ENCODE measurements at places on chromosomes 6 and 20.

GRCh38 chr6:37804586-37804985, 14.9 kb upstream of the ZFAND3 start:
- DNase-seq = no peak

GRCh38 chr20:24823989-24824693, 124.9 kb upstream of the CST7 start:
- no peak for DNase-seq

DNA sequence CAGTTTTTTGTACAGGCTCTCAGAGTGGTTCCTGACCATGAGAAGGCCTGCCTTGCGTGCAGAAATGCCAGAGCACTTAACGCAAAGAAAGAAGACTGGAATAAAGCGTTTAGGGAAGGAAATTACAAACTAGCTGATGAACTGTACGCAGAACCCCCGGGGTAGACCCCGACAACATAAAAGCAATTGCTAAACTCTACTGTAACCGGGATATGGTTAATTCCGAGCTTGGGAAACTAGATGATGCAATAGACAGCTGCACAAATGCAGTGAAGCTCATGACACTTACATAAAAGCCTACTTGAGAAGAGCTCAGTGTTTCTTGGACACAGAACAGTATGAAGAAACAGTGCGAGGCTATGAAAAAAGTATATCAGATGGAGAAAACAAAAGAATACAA, 35.7 kb downstream of the CITED2 start:
- no peak for DNase-seq

DNA sequence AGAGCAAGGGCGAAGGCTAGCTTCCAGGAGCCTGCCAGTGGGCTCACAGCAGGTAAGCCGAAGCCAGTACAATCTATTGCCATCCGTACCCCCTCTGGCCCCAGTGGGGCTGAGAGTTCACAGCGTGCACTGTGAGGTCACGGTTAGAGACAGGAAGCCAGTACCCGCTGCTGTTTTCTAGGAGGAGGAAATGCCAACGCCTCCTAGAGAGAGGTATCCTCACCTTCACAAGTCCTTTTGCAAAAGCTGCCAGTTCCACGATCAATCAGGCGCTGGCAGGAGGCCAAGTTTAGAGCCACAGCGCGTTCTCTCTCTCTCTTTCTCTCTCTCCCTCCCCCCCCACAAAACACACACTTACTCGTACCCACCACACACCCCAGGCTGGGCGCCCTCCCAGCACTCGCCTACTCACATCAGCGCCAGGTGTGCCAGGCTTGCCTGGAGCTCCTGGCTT, 22.5 kb downstream of the COL9A1 start:
- DNase-seq = no peak

- no peak for DNase-seq
Measured at GRCh38 chr6:8664700-8665099, 229.4 kb upstream of the SLC35B3 start.

DNA sequence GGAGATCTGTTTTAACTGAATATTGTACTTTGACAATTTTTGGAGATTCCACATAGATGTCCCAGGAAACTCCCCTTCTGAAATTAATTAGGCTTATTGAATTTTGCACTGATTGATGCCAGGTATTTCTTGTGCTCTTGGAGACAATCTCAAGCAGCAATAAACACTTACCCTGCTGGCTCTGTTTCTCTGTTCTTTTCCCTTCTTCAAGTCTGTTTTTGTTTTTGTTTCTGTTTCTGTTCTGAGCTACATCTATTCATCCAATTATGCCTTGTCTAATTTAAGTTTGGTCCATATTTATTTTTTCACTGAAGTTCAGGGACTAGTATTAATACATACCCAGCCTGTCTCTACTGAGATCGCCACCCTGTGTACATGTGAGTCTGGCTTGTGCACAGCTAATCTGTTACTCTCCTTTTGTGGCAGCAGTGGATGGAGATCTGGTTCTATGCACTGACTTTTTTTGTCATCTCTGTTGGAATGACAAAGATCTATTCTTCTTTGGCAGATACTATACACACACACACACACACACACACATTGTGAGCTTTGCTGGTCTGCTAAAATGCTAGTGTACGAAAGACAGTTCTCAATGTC, 51.9 kb downstream of the IL22RA2 start:
- DNase-seq = no peak

DNA sequence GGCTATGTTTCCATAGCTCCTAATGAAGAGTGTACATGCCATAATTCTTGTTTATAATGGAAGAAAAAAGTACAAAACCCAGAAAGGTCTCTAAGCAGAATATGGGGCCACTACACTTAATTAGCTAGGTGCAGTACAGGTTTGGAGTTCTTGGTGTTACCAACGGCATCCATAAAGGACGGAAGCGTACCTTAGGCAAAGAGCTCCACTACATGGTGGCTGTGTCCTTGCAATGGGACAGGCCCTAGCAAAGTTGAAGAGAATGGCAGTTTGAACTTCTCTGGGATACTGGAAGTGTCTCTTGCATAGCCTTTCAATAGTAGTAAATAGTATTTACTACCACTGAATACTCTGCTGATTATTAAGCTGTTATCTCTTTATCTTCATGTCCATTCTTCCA, 371.7 kb upstream of the MMS22L start:
- DNase-seq = no peak

DNA sequence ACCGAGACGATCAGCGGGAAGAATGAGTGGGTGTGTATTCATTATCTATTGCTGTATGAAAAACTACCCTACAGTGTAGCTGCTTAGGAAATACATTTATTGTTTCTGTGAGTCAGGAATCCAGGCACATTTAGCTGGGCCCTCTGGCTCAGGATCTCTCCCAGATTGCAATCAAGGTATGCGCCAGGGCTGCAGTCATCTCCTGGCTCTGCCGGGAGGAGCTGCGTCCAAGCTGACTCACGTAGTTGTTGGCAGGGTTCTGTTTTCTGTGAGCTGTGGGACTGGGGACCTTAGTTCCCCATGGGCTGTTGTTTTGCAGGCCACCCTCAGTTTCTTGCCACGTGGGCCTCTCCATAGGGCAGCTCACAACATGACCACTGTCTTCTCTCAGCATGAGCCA, 68.2 kb upstream of the FUCA2 start:
- no peak for DNase-seq

DNA sequence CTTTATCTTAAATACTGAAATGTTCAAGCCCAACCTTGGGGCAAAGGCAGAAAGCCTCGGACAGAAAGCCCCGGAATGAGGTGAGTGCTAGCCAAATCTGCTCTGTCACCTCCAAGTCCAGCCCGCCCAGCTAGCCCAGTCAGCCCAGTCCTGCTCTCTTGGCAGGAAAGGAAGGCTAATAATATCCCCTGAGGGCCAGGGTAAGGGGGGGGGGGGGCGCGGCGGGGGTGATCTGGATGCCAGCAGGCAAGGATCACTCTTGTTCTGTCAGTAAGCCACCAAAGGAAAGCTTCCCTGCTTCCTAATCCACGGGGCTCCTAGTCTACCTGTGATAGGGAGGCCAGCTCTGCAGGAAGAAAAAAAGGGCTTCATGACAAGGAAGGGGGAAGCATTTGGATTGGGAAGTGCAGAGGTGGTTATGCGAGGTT, 1.1 kb downstream of the NDRG3 start:
- DNase-seq = no peak

DNA sequence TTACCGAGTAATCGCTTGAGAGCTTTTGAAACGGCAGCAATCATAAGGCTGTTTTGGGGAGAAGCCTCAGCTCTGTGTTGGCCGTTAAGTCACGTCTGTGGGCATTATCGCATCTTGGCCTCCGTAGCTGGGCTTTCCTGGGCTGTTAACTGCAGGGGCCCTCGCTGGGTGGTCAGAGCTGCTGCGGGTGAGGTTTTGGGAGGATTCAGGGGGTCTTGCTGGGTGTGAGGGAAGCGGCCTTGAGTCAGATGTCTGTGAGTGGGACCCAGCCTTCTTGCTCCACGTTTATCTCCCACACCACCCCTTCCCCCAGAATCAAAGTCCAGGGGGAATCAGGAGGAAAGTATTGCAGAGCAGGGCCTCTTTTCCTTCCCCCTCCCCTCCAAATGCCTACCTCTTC, 3.2 kb upstream of the APCDD1L start:
- DNase-seq = no peak

GRCh38 chr6:124671324-124671723, 290.9 kb upstream of the RNF217 start:
- no peak for DNase-seq

- no peak for DNase-seq
Measured at GRCh38 chr20:38602185-38602581, 574 bp downstream of the ARHGAP40 start.

DNA sequence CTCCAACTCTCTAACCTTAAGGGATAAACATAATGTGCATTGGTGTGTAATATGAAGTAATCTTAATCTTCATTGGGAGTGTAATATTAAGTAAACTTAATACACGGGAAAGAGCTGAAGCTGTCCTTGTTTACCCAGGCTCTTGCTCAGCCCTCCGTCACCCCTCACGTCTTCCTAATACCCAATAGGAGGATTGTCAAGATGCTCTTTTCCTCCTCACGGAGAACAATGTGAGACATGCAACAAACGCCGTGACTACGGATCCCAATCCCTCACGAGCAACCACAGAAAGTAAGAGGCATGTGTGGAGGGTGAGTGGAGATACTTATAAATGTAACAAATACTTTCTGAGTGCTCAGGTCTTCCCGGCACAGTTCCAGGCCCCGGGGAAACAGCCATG, 11.0 kb downstream of the KIF16B start:
- no peak for DNase-seq

DNA sequence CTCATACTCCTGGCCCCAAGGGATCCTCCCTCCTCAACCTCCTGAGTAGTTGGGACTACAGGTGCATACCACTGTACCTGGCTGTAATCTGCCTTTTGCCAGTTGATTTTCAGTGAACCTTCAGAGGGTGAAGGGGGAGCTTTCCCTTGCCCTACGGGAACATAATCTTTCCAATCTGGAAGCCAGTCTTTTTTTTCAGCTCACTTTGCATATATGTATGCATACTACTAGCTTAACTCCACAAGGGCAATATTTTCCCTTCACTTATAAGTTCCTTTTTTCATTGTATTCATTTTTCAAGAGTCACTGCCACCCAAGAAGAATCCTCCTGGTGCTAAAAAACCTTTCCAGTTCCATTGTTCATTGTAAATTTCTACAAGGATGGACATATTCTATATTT, 53.4 kb upstream of the GCM1 start:
- DNase-seq = no peak

- no peak for DNase-seq
Measured at GRCh38 chr6:143872201-143872600, 7.9 kb downstream of the ZC2HC1B start.

DNA sequence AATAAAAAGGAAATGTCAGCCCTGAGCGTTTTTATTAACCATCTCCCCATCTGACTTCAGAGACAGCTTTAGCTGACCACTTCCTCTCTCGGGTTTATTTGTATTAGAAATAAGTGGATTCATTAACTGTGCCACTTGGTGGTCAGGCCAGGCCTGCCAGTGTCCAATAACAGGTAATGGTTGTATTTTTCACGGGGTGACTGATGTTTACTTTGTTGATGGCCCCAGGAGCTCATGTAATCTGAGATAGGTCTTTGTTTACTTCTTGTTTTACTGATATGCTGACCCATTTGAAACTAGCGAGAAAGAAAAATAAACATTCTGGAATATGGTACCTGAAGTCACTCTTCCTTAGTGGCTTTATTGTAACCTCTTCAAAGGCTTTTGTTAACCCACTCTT, 504.3 kb upstream of the SLC35B3 start:
- no peak for DNase-seq

GRCh38 chr20:52446421-52447224, 255.0 kb upstream of the ZFP64 start:
- DNase-seq = no peak

- no peak for DNase-seq
Measured at GRCh38 chr6:26173836-26174145, 86.6 kb downstream of the HFE start.

GRCh38 chr6:87789198-87789899, 87.3 kb upstream of the AKIRIN2 start:
- DNase-seq = no peak

DNA sequence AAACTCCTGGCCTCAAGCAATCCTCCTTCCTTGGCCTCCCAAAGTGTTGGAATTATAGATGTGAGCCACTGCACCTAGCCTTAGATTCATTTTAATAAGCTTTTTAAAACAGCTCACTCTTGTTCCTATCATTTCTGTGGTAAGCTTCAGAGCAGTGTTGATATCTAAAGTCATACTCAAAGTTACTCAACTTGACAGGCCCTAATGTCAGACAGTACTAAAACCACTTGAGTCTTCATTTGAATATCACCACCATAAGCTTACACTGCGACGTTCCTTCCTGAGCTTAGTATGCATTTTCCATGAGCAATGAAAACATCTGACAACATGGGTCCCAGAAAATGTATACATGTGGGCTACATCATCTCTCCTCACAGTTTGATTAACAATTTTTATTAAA, 6.0 kb downstream of the FUCA2 start:
- DNase-seq = no peak

GRCh38 chr20:57811374-57812020, 101.7 kb upstream of the PMEPA1 start:
- DNase-seq = no peak

GRCh38 chr6:98514796-98515195, 319.6 kb upstream of the POU3F2 start:
- DNase-seq = no peak

DNA sequence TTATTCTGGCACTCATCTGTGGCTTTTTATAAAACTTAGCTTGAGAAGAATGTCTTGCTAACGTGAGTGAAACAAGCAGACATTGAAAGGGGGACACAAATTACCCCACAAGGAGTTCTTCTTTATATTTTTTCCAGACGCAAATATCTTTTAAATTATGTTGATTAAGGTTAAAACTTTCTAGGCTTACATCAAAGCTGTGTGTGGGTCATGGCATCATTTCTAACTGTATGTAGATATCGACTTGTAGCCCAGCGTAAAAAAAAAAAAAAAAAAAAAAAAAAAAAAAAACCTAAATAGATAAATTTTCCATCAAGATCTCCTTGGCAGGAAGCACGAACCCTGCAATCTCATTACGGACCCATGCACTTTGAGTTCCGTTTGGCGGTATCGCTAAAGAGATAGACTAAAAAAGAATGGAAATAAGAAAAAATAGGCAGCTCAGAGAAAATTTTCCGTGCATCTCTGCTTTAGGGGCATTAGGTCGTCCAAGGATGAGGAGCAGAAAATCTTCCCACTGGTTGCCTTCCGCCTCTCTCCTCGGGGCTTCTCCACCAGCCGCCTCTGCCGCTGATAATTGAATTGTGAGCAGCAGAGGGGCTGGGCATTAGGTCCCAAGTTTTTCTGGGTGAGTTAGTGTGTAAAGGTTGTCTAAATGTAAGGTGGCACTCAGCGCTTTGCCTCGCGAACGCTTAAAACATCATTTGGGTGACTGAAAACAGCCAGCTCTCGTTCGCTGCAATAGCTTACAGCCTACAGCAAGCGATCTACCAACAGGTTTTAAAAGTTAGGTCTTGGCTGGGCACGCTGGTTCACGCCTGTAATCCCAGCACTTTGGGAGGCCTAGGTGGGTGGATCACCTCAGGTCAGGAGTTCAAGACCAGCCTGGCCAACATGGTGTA, 194.0 kb downstream of the TRIM27 start:
- no peak for DNase-seq

DNA sequence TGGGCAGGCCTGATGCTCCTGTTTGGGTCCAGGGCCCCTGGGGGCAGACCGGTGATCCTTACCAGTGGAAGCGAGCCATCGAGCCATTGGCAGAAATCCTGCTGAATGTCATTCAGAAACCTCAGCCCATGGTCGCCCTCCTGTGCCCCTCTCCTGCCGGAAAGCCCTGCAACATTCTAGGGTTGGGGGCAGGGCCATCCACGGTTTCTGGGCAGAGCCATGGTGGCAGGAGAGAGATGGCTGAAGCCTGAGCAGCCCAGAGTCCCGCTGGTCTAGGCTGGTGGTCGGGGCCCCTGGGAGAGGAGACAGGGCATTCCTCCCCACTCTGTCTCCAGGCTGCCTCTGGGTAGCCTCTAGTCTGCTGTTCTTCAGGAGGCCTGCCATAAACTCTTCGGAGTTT, 19.6 kb upstream of the CHMP4B start:
- no peak for DNase-seq
